Neural progenitor cell (in vitro differentiated cells): ENCODE measurements at places on chromosomes 11 and 22.
A peak's percentile ranks its signal among the peaks of the same experiment; 100 is the strongest.

DNA sequence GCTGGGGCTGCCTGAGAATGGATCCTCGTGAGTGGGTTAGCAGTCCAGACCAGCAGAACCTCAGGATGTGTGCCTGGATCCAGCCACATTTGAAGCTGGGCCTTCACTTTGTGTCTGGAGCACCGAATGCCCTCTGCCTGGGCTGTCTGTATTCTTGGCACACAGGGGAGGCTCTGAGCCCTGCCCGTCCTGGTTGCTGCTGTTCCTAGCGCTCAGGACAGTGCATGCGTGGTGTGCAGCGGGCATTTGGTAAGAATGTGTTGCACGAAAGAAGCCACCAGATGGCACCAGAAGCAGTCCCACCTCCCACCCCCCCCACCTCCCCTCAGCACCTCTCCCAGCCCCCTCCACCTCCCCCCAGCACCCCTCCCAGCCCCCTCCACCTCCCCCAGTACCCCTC, 4.1 kb upstream of the MAPK11 start:
- H3K27me3 ChIP-seq: peaks cover 22% of the 10 kb centered on the region
- no peak overlapping the region for H3K4me3 ChIP-seq
- no peaks in the 10 kb centered on the region for H3K36me3 ChIP-seq
- H3K27ac ChIP-seq: no peak overlapping the region

DNA sequence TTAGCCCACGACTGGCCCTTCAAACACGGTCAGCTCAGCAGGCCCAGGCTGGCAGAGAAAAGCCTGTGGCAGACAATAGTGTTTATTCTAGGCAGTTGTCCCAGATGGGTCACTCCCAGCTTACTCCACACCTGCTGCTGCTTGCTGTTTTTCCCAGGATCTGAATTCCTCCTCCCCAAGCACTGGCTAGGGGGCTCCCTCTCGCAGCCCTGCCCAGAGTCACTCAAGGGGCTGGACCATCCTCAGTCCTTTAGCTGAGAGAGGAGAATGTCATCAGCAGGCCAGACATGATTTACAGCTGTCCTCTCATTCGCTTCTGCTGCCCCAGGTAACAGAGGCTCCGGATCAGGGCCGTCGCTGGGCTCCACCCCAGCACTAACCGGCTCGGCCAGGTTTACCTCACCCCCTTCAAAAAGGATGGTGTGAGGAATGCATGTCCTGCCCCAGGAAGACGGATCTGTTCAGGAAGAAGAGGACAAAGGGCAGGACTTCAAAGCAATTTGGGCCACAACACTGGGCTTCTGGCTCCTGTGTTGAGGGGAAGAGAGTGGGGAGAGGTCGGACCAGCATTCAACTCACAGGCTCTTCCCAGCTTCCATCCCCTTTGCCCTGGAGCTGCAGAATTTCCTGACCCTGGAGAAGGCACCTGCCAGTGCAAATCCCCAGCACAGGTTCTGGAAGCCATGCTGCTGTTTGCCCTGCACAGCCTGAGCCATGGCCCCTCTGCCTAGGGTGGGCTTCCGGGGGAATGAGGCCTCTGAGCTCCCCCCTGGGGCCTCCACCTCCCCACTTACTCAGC, 59.7 kb upstream of the BARX2 start:
- H3K27me3 ChIP-seq: no peaks in the 10 kb centered on the region
- peak; percentile 56 for DNase-seq
- H3K36me3 ChIP-seq: no peaks in the 10 kb centered on the region
- no peak overlapping the region for H3K27ac ChIP-seq
- peaks cover 34% of the 10 kb centered on the region for H3K4me1 ChIP-seq

DNA sequence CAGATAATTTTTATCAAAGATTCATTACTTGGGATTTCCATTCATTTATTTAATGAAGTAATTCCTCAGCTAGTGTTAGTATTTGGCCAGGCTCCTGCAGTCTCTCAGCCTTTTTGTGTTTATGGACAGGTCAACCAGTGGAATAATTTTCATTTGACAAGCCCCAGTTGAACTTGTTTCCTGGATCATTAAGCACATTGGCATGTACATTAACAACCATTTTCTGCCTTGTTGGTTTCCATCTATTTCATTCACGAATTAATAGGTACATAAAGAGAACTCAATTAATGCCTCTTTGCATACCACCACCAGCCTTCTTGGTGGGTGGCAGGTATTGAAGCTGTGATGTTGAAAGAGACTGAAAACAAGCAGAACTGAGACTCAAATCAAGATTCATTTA, 745.2 kb downstream of the KCNA4 start:
- no peak overlapping the region for H3K27ac ChIP-seq
- no peaks in the 10 kb centered on the region for H3K36me3 ChIP-seq
- DNase-seq: no peak
- H3K27me3 ChIP-seq: no peaks in the 10 kb centered on the region
- H3K4me3 ChIP-seq: no peak overlapping the region

DNA sequence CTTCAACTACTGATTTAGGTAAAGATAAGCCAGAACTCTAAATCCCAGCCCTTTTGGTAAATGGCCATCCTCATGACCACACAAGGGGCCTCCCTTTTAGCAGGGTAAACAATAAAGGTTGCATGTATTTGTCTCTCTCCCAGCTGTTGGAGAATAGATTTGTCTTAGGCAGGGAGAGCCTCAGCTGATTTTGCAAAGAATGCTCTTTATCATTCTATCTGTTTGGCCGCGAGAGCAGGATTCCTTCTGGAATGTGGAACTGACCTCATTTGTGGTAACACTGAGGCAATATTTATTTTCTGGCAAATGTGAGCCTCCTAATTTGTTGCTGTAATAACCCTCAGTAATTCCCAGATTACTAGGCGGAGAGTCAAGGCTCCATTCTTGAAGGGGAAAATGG, 15.3 kb downstream of the PTS start:
- no peak overlapping the region for H3K27ac ChIP-seq
- no peak overlapping the region for H3K4me3 ChIP-seq
- no peak for DNase-seq
- H3K36me3 ChIP-seq: no peaks in the 10 kb centered on the region
- no peaks in the 10 kb centered on the region for H3K27me3 ChIP-seq

- H3K4me3 ChIP-seq: no peak overlapping the region
- H3K27ac ChIP-seq: no peak overlapping the region
- H3K4me1 ChIP-seq: no peaks in the 10 kb centered on the region
- peak; percentile 65 for DNase-seq
- no peaks in the 10 kb centered on the region for H3K36me3 ChIP-seq
- no peaks in the 10 kb centered on the region for H3K27me3 ChIP-seq
These were observed 288.8 kb downstream of the CASP12 start for GRCh38 chr11:104609311-104610085.

- no peaks in the 10 kb centered on the region for H3K27me3 ChIP-seq
- H3K4me1 ChIP-seq: peaks cover 11% of the 10 kb centered on the region
- no peak for DNase-seq
- no peak overlapping the region for H3K27ac ChIP-seq
These were observed 23.7 kb downstream of the SCN4B start for GRCh38 chr11:118128721-118129470.

DNA sequence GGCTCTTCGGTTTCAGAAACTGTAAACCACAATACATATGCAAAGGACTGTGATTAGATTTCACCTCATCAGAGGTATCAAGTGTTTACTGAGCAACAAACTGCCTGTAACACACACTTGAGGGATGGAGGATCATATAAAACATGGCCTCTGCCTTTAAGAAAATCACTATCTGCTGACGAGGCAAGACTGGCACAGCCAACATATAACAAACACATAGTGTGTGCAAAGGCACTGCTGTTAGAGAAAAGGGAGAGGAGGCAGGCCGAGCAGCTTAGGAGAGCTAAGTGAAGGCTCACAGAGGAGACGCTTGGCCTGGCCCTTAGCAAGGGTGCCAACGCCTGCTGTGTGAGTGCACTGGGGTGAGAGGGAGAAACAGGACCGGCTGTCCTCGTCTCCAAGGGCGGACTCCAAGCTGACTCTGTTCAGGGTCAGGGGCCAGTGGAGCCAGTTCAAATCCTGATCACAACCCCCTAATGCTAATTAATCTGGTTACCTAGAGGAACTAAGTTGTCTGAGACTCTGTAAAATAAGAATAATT, 48.2 kb downstream of the LRFN4 start:
- H3K36me3 ChIP-seq: no peaks in the 10 kb centered on the region
- peaks cover 19% of the 10 kb centered on the region for H3K4me1 ChIP-seq
- no peak for DNase-seq
- no peak overlapping the region for H3K27ac ChIP-seq
- no peaks in the 10 kb centered on the region for H3K27me3 ChIP-seq

DNA sequence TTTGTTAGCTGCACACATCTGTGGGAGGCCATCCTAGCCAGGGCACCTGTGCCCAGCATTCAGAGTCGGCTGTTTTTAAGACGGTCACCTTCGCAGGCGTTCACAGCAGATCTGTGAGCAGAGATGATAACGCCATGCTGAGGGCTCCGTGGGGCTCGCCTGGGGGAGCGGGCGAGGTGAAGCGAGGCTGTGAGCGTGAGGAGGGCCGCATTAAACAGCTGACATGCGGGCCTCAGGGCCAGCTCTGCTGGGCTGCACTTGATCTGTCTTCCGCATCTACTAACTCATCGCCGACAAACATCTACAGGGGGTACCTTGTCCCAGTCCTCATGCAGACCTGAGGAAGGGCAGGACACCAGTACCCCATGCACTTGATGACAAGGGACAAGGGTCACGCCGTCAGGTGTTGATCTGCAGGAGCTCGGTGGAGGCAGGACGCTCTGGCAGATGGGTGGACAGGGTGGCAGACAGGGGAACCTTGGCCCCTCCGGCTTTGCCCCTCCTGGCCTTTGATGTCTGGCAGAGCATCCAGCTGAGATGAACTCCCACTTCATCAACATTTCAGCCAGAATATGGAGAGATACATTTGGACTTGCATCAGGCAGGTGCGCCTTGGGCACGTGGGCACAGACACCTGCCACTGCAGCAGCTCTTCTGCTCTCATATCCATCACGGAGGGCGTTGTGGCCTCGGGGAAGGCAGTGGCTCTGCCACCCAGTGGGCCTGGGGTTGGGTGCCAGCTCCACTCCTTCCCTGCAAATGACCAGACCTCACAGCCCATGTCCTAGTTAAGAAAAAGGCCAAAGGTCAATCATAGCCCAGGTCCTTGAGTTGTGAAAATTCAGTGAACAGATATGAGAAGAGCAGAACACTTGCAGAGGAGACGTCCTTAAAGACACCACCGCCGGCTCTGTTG, 822.9 kb downstream of the BRD1 start:
- no peak for DNase-seq
- H3K27me3 ChIP-seq: no peaks in the 10 kb centered on the region
- H3K36me3 ChIP-seq: no peaks in the 10 kb centered on the region
- H3K4me1 ChIP-seq: no peaks in the 10 kb centered on the region

GRCh38 chr11:23212807-23213206, 352.5 kb upstream of the CCDC179 start:
- H3K27me3 ChIP-seq: no peaks in the 10 kb centered on the region
- no peak overlapping the region for H3K4me3 ChIP-seq
- no peaks in the 10 kb centered on the region for H3K36me3 ChIP-seq
- no peaks in the 10 kb centered on the region for H3K4me1 ChIP-seq
- DNase-seq: no peak
- H3K27ac ChIP-seq: no peak overlapping the region

DNA sequence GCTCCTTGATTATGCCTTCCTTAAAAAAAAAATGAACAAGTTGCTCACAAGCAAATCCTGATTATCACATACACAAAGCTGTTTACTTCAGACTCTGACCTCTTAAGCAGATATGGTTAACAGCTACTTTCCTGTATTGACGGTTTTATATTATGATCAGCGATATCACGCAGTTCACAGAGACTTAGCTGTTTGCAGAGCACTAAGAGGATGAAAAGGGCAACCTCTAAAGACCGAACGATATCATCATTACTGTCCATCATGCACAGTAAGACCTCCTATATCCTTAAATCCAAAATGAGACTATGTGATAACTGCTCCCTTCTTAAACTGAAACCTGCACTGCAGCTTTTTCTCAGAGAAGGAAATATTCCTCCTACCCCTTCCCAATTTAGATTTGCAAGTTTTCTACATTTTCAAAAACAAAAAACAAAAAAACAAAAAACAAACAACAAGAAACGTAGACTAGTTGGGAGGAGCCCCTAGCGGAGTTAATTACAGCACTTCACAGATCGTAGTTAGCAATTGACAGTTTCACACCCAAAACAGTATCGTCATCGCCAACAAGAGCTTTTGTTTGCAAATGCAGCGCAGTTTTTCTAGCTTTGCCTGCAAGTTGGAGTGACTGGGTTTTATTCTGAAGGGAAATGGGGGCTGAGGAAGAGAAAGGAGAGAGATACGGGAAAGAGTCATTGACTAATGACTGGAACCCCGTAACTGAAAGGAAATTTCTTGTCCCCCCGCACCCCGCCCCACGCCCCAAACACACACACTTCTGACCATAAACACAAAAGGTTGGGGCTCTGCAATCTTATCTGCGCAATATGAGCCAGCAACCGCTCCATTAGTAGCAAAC, 1.2 kb downstream of the DDX6 start:
- peak overlapping the region; percentile 82 for H3K4me3 ChIP-seq
- H3K27ac ChIP-seq: peak overlapping the region; percentile 97
- DNase-seq: peak; percentile 26
- no peaks in the 10 kb centered on the region for H3K27me3 ChIP-seq

DNA sequence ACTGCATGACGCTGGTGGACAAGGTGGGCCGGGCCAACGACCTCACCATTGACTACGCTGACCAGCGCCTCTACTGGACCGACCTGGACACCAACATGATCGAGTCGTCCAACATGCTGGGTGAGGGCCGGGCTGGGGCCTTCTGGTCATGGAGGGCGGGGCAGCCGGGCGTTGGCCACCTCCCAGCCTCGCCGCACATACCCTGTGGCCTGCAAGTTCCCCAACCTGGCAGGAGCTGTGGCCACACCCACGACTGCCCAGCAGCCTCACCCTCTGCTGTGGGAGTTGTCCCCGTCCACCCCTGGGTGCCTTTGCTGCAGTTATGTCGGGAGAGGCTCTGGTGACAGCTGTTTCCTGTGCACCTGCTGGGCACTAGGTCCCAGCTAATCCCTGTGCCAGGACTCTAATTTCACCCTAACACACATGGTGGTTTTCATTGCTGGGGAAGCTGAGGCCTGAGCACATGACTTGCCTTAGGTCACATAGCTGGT, 49.0 kb upstream of the PPP6R3 start:
- no peaks in the 10 kb centered on the region for H3K4me1 ChIP-seq
- no peak overlapping the region for H3K4me3 ChIP-seq

DNA sequence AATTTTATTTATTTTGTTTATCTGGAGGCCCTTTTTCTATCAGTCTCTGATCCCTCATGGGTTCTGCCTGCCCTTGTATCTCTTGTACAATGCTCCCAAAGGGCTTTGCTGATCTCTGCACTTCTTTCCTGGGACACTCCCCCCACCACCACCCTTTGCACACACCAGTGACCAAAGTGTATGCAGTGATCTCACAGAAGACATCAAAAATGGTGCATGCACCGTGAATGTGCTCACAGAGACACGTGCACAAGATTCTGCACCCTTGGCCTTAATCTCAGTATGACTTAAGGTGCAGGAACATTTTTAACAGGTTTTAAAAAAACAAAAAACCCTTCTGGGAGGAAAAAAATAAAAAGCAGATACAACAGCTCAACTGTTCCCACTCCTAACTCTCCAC, 12.2 kb upstream of the ADSL start:
- no peaks in the 10 kb centered on the region for H3K27me3 ChIP-seq
- no peak overlapping the region for H3K27ac ChIP-seq
- DNase-seq: no peak
- no peak overlapping the region for H3K4me3 ChIP-seq
- H3K4me1 ChIP-seq: peaks cover 24% of the 10 kb centered on the region
